ENCODE measurements at places on chromosomes 4 and X.

DNA sequence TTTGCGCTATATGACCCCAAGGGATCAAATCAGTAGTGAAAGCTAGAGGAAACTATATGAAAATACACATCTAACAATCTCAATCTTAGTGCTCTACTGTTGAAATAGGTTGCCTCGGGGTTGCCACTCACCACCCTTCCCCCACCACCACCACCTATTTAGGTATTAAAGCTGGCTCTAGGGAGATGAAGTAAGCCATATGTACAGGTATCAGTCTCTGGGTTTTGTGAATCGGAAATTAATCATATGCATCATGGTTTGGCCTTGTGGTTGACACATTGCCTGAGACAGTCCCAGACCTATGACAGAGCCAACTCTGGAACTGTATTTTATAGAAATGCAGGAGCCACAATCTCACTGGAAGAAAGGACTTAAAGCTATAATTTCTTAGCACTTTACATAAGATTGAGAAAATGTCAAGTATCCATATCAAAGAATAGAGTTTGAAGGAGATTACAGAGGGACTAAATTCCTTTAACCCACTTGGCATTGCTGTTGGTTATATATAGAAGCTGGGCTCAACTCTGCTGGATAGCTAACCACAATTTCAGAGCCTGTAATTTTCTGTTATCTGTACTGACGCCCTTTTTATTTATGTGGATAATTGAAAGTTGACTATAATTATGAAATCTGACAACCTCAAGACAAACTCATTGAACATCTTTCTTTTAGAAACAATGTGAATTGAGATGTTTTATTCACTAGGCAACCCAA is 26.7 kb upstream of the BMP2K start:
- DNase-seq = no peak

GRCh38 chr4:158678767-158679166 is 6.7 kb downstream of the ETFDH start:
- no peak for DNase-seq

DNA sequence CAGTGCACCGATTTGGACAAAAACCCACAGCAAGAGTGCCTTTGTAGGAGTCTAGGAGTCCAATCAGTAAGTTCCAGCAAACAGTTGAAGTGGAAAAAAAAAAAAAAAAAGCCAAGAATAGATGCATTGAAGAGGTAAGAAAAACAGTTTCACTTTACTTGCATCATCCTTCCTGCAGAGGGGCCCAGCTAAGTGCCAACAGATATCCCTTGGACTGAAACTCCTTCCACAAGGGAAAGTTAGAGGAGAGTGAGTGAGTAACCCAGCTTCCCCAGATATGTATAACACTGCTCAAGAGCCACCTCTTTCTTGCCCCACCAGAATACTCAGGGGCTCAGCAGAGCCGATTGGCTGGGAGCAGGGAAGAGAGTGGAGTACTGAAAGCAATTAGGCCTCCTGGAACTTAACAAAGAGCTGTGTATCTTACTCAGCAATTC is 617.7 kb upstream of the SMIM31 start:
- no peak for DNase-seq

- no peak for DNase-seq
These were observed 106.8 kb upstream of the PNPLA4 start for GRCh38 chrX:8034058-8034457.

DNA sequence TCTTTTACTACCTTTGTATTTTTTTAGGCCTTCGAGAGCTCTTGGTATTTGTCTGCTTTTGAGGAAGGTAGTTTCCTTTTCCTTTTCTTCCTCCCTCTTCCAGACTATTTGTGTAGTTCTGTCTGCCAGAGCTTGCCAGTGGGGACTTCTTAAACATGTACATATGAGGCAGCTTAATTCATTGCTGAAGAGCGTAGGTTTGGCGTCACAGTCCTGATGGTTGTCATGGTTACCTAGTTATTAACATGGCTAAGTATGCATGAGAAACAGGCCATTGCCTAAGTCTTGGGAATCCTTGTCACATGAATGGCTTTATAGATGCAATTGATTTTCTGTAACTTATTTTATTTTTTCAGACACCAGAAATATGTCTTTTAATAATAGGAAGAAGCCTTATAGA is 48.5 kb upstream of the ARMCX2 start:
- DNase-seq = no peak

- DNase-seq = no peak
These were observed 81.5 kb upstream of the BCOR start for GRCh38 chrX:40179283-40179682.

- DNase-seq = no peak
These were observed 39.2 kb downstream of the TXLNG start for GRCh38 chrX:16825264-16826035.

- no peak for DNase-seq
These were observed 53.9 kb downstream of the CPZ start for GRCh38 chr4:8646296-8647093.

GRCh38 chr4:48331577-48332330 is 9.6 kb upstream of the SLAIN2 start:
- DNase-seq = no peak

- no peak for DNase-seq
These were observed 206.6 kb upstream of the HS3ST1 start for GRCh38 chr4:11635342-11635741.

DNA sequence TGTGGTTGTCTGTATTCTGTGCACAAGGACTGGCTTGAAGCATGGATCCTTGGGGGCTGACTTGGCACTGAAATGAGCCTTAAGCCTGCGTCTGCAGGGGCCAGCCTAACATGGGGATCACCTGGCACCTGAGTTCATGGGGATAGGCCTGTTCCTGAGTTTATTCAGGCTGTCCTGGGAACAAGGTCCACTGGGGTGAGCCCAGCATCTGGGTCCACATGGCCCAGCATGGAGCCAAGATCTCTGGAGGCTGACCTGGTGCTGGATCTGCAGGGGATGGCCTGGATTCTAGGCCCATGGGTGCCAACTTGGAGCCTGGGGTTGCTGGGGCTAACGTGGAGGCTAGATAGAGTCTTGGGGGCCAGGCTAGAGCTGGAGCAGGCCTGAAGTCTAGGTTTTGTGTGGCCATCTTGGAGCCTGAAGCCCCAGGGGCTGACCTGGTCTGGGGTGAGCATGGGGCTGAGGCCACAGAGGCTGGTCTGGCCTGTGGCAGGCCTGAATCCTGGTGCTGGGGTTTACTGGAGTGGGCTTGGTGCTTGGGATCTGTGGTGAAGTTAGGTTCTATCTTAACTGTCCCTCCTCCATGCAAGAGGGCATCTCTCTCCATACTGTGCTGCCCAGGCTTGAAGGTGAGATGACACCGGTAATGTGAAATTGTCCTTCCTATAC is 652 bp upstream of the KLKB1 start:
- DNase-seq = no peak

DNA sequence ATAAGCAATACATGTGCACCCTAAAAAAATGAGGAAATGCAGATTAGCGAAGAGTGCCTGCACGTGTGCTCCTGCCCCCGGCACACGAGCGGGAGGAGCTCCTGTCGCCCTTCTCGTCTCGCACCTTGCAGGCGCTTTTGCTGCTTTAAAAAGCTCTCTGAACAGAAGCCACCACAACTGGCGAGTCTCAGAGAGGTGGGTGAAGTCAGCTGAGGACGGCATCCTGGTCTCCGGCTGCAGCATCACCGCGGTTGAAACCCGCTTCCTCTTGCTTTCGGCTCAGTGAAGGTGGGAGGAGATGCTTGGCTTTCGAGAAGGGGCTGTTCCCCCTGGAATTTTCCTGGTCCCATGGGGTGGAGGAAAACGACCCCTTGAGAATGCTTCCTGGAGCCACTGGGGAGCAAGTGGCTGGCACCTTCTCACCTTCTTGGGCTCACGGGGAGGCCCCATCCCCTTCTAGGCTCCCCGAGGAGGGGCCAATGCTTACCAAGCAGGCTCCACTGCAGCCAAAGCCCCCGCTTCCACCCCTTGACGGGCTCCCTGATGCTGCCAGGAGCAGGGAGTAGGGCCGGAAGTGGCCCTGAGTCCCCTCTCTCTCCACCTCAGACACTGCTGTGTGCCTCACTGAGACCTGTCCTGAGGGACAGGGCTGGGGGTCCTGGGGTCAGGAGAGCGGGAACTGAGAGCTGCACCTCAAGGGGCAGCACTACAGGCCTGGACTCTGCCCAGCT is 29.2 kb upstream of the MXD4 start:
- no peak for DNase-seq

DNA sequence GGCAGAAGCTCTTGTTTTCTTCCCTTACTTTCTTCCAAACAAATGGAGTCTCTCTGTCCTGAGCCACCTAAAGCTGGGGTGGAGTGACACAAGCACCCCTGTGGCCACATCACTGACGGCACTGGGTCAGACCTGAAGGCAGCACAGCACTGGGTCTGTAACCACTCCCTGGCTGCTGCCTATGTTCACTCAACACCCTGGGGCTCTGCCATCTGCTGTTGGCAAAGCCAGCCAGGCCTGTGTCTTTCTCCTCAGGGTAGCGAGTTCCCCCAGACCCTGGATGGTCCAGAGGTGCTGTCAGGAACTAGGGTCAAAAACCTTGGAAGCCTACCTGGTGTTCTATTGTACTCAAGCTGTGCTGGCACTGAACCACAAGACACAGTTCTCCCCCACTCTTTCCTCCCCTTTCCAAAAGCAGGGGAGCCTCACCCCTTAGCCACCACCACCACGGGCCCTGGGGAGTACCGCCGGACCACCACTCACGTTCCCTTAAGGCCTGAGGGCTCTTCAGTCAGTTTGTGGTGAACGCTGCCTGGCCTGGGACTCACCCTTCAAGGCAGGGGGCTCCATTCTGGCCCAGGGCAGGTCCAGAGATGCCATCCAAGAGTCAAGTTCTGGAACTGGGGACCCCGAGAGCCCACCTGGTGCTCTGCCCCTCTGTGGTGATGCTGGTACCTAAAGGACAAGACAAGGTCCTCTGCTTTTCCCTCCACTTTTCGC is 31.5 kb downstream of the TMEM271 start:
- DNase-seq = no peak

GRCh38 chr4:184850431-184851199 is 24.8 kb upstream of the ACSL1 start:
- DNase-seq = no peak

- DNase-seq = no peak
These were observed 440.9 kb downstream of the MID1IP1 start for GRCh38 chrX:39242187-39242586.

DNA sequence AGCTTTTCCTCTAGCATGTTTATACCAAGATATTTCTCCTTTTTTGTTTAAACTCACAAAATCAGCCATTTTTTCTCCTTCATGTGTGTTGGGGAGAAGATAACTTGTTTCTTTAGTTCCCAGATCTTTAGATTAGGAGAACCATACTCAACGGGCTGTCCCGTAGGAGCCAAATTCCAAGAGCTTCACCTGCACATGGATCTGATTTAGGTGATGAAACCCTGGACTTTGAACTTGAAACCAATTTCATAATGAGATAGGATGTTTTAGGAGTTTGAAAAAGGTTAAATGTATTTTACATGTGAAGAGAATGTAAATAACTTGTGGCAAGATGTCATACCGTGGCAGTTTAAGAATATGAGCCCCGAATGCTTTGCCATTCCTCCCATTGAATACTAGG is 280.0 kb upstream of the PCDH18 start:
- DNase-seq = no peak

- no peak for DNase-seq
These were observed 110.7 kb downstream of the ARAP2 start for GRCh38 chr4:36133658-36134057.

DNA sequence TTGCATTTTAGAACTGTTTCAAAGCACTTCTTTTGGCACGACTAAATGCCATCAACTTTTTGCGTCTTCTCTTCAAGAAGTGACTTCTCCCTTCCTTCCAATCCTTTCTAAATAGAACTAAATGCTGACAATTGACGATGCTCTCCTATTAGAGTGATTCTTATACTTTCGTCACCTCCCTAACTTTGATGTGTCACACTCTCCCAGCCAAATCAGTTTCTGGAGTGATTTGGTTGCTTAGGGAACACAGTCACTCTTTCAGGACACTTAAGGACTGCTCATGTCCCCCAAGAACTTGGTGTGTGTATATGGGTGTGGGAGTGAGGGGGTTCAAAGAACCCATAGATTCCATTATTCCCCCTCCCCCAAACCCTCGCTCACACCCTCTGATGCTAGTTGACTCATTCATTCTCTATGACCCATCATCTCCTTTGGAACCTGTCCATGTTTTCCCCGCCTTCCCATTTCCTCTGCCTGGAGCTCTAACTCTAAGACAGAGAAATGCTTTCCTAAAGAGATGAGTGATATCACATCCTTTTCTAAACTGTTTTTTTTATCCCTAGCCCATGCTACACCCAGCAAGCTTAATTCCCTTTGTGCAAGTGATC is 26.8 kb upstream of the AREG start:
- DNase-seq = no peak

- no peak for DNase-seq
These were observed 45.7 kb upstream of the PRSS12 start for GRCh38 chr4:118398226-118399090.

GRCh38 chr4:67204441-67204840 is 340.9 kb downstream of the CENPC start:
- DNase-seq = no peak

DNA sequence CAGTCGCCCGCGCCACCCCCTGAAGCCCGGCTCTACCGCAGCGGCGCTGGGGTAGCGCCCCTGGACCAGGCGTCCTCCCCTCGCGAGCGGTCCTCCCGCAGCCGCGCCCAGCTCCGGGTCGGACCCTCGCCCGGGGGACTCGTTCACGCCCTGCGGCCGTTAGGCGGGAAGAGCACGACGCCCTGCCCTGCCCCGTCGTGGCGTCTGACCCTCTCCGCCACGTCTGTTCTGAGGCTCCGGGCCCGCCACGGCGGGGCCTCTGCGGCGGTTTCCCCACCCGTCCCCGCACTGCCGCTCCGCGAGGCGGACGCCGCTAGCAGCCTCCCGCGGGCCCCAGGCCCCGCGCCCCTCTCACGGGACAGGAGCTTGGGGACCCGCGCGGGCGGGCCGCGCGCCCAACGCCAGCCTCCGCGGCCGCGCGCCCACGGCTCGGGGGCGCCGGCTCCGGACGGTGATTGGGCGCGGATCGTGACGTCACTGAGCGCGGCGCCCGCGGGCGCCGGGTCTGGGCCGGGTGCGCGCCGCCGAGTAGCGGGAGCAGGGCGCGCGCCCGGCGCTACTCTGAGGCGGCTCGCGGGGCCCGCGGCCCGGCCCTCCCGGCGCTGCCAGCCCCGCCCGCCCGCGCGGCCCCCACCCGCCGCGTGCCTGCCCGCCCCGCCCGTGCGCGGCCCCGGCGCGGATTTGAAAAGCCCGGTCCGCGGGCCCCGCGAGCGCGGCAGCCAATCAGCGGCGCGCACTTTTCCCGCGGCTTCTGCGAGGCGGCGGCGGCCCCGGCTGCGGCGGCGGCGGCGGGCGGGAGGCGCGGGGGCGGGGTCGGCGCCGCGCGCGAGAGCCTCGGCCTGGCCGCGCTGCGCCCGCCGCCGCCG is at the start of gene NSD2:
TSS of gene NSD2 (plus strand) at position 816 of the 866 bp plus-strand sequence. CDS start 29,262 bp downstream, outside the sequence.
- peak; percentile 72 for DNase-seq

- no peak for DNase-seq
These were observed 600.6 kb downstream of the ANKRD50 start for GRCh38 chr4:124111922-124112321.

GRCh38 chr4:30932581-30932980 is 212.4 kb downstream of the PCDH7 start:
- no peak for DNase-seq

GRCh38 chr4:138259824-138260223 is 17.7 kb upstream of the SLC7A11 start:
- no peak for DNase-seq

GRCh38 chr4:34372815-34373214 is 1871.5 kb downstream of the ARAP2 start:
- no peak for DNase-seq

GRCh38 chr4:144970597-144970996 is 127.4 kb downstream of the ANAPC10 start:
- no peak for DNase-seq

All from stimulated activated CD4-positive, alpha-beta T cell treated with anti-CD3 and anti-CD28 coated beads, Interleukin-1b, Interleukin-23, amount 100 ng/mL, for 1 hour (primary cell).